Ammon's horn (tissue), 1 donor: ENCODE measurements at places on chromosomes 2 and 18.
A peak's percentile ranks its signal among the peaks of the same experiment; 100 is the strongest.

- DNase-seq: peak; percentile 27
Observed at GRCh38 chr2:128523457-128523856, 204.8 kb upstream of the HS6ST1 start.

GRCh38 chr2:68125821-68126220, 31.9 kb upstream of the PNO1 start:
- DNase-seq: no peak

GRCh38 chr2:123993728-123994323, 31.3 kb upstream of the CNTNAP5 start:
- DNase-seq: peak; percentile 29

GRCh38 chr18:10190564-10190963, 263.9 kb upstream of the APCDD1 start:
- no peak for DNase-seq

DNA sequence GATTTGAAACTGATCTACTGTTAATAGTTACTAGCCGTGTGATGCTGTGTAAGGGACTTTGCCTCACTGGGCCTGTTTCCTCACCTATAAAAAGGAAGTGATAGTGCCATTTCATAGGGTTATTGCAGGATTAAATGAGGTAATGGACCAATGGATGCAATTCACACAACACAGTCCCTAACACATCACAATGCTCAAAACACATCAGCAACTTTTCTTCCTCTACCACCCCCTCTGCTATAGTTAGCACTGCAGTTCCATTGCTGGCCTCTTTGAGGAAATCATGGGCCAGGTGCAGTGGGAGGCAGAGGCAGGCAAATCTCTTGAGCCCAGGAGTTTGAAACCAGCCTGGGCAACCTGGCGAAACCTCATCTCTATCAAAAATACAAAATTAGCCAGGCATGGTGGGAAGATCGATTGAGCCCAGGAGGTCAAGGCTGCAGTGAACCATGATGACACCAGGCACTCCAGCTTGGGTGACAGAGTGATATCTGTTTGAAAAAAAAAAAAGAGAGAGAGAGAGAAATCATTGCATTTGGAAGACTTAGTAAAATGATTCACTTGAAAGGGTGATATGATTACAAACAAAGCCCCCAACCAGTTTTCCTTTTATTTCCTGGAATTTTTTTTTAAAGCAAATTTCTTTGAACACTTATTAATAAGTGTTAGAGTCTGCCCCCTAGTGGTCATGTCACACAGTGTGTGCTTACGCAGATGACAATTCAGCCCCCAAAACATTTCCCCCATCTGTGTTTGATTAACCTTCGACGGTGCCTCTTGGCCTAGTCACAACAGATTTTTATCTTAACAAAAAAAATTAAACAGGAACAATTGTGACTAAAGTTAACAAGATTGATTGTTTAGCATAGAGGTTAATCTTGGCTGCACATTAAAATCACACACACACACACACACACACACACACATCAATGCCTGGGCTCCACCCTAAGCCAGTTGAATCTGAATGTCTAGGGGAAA, 88.6 kb upstream of the BCL11A start:
- peak; percentile 46 for DNase-seq

GRCh38 chr2:191262436-191262835, 17.2 kb downstream of the MYO1B start:
- no peak for DNase-seq

- DNase-seq: no peak
Observed at GRCh38 chr2:241070811-241071676, 31.0 kb downstream of the MTERF4 start.

GRCh38 chr18:58241877-58242276, 197.9 kb downstream of the NEDD4L start:
- peak; percentile 51 for DNase-seq

- no peak for DNase-seq
Observed at GRCh38 chr18:8767340-8767739, 62.0 kb downstream of the MTCL1 start.

- no peak for DNase-seq
Observed at GRCh38 chr18:31243740-31244512, 74.0 kb upstream of the DSG1 start.

GRCh38 chr2:224401641-224402342, at the start of gene FAM124B:
FAM124B (minus strand) TSS chr2:224402107; CDS start chr2:224401768, 339 bp downstream.
- DNase-seq: peak; percentile 62
